ENCODE measurements at places on chromosomes 2 and 18. TPM values are rescaled to one million over a fixed set of nuclear protein-coding genes. Genes with fewer than 3 reads are reported as not detected.

ALPI gene
- total RNA-seq = not detected

SPATA3 gene
- not detected for total RNA-seq

MRO gene
- 0.36 TPM for total RNA-seq

ZNF638 gene
- 72.2 TPM for total RNA-seq

RDH14 gene
- 45.2 TPM for total RNA-seq

C2orf66 gene
- total RNA-seq = 0.07 TPM

GBX2 gene
- total RNA-seq = 4.1 TPM

BMPR2 gene
- total RNA-seq = 20.3 TPM

SERPINB12 gene
- not detected for total RNA-seq

ALK gene
- not detected for total RNA-seq

CFLAR gene
- 80.2 TPM for total RNA-seq

ARHGAP25 gene
- 0.13 TPM for total RNA-seq

RFTN2 gene
- not detected for total RNA-seq

CD28 gene
- total RNA-seq = not detected

POTEE gene
- total RNA-seq = not detected

CSRNP3 gene
- total RNA-seq = not detected

SIX2 gene
- total RNA-seq = 0.39 TPM

USP34 gene
- 55.3 TPM for total RNA-seq

UGT1A5 gene
- total RNA-seq = not detected

COBLL1 gene
- total RNA-seq = 3.8 TPM

CYRIA gene
- total RNA-seq = 0.14 TPM
